Brain pericyte (primary cell): ENCODE measurements at places on chromosomes 1 and 21.

- no peak for DNase-seq
Observed at GRCh38 chr1:224866940-224867339, 62.5 kb upstream of the DNAH14 start.

DNA sequence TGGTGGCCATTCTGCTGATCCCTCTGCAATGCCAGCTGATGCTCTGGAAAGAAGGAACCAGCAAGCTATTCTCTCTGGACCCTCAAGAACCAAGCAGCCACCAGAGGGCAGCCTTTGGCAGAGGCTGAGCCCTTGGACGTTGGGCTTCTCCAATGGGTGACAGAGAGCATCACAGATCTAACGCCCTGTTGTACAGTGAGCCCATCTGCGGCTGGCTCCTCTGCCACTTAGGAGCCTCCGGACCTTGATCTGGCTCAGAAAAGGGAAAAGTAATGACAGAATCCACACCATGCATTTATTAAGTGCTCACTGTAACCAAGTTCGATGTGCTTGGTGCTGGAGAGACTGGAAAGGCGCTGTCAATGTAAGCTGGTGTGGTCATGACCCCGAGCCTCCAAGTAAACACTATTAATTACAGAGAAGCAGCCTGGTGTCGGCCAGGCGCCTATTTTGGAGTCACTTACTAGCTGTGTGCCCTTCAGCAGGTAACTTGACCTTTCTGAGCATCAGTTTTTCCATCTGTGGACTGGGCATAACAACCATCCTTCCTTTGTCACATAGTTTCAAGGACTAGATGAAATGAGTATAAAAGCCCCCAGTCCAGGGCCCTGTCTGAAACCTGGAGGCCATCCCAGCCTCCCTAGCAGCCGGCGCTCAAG is 34.9 kb downstream of the ECE1 start:
- DNase-seq: no peak

- peak; percentile 63 for DNase-seq
Observed at GRCh38 chr1:16984717-16985116, 4.3 kb upstream of the MFAP2 start.

DNA sequence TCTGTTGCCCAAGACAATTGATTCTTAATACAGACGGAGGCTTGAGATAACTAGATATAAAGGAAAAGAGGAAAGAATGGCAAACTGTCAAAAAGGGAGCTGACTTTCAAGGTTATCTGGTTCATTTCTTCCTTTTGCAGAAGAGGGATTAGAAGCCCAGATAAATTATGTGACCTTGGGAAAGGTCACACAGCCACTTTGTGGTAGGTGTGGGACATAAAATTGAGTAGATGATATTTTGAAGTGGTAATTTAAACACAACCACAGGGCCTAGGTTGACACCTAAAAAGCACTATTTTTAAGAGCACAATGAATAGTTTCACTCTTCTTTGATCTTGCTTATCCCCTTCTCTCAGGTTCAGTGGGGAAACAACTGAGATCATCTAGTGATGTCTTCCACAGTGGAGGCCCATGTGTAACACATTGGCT is 16.9 kb upstream of the KIAA0040 start:
- no peak for DNase-seq

- peak; percentile 64 for DNase-seq
Observed at GRCh38 chr1:68111519-68112436, 61.4 kb upstream of the DIRAS3 start.

- no peak for DNase-seq
Observed at GRCh38 chr21:25878344-25878743, 143.6 kb downstream of the GABPA start.

DNA sequence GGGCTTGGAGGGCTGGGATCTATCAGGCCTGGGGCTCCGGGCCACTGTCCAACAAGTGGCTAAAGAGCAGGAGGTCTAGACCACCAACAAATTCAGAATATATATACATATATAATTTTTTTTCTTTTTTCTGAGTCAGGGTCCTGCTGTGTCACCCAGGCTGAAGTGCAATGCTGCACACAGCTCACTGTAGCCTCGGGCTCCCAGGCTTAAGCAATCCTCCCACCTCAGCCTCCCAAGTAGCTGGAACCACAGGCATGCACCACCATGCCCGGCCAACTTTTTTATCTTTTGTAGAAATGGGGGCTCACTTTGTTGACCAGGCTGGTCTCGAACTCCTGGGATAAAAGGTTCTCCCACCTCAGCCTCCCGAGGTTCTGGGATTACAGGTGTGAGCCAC is 6.8 kb upstream of the LAPTM5 start:
- no peak for DNase-seq

GRCh38 chr1:114355240-114355639 is 155.8 kb downstream of the TRIM33 start:
- DNase-seq: no peak

- no peak for DNase-seq
Observed at GRCh38 chr1:157147906-157148700, 9.9 kb upstream of the ETV3 start.

DNA sequence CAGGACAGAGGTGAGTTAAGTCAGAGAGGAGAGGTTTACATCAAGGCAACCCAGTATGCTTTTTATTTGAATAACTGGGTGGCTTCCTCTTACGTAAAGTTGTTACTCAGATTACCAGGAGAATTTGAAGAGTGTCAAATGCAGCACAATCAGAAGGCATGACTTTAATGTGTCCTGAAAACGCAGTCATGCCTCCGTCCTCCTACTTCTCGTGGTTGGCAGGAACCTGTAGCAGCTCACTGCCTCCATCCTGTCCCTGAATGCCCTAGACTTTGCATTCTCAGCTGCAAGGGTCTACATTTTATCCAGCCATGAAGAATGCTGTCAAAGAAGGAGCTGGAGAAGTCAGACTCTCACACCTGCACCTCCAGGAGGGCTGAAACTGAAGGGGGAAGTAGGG is 66.7 kb downstream of the MIS18A start:
- no peak for DNase-seq

- DNase-seq: no peak
Observed at GRCh38 chr1:99110140-99111041, 105.7 kb upstream of the PLPPR5 start.

DNA sequence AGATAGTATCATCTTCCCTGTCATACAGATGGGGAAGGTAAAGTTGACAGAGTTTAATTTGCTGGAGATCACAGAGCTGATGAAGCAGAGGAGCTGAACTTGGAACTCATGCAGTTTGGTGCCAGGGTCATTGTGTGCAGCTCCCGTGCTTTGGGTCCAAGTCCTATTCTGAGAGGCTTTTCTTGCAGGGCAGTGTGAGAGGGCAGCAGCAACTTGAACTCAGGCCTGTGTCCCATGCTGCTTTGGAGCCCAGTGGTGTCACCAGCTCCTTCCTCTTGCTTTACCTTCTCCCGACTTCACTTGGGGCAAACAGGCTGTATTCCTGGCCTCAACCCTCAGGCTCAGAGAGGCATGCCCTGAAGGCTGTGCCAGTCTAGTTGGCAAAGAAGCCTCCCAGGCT is 24.7 kb downstream of the INAVA start:
- DNase-seq: no peak

DNA sequence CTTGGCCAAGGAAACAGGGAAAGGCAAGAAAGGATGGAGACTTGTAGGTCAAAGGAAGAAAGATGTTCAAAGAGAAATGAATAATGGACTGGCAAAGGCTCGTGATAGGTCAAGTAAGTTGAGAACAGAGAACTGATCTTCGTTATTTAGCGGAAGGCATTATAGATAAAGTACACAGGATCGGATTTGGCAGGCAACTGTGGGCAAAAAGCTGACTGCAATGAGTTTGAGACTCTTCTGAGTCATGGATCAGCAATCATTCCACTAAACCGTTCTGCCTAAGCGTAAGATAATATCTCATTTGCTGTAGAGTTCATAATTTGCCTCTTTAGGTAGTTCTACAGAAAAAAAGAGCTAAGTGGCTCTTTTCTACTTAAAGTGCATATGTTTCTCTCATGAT is 34.1 kb downstream of the KRTAP21-3 start:
- DNase-seq: no peak

GRCh38 chr1:98921817-98922216 is 82.8 kb downstream of the PLPPR5 start:
- DNase-seq: no peak

- DNase-seq: no peak
Observed at GRCh38 chr1:46342084-46342656, 1.6 kb downstream of the NSUN4 start.

DNA sequence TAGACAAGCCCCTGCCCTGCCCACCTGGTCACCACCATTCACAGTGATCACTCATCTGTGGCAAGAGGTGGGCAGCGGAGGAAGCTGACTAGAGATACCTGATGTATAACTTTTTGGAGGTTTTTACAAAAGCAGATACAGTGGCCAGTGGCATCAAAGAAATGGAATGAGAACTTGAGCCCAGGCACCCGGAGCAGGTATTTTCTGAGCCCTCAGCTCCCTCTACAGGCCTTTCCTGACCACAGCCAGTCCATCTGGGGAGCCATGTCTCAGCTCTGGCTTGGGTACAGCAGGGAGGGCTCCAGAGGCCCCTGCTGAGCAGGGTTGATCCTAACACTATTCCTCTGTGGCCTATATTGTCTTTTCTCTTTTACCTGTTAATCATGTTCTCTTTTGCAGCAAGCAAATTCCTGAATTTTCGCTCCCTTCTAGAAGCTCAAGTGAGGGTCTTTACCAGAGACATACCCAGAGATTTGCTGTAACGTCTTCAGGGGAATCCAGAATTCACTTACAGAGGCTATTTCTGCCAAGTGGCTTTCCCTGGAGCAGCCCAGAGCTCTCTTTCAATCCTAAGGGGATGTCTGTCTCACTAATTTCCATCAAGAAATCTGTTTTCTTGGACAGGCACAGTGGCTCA is 27.3 kb downstream of the GPR157 start:
- DNase-seq: no peak

DNA sequence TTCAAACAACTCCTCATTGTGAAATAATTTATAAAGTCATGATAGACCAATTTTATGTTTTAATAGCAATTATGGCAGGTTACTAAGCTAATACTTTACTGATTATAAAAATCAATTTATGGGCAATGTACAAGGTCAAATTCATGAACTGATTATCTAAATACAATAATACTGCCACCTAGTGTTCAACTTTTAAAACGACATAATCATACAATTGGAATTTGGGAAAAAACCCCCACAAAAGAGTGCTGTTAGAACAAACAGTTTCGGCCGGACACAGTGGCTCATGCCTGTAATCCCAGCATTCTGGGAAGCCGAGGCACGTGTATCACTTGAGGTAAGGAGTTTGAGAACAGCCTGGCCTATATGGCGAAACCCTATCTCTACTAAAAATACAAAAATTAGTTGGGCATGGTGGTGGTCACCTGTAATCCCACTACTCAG is 14.0 kb downstream of the GTF2B start:
- DNase-seq: no peak

GRCh38 chr1:36602184-36602583 is 119.5 kb upstream of the CSF3R start:
- no peak for DNase-seq

GRCh38 chr1:154624746-154625643 is 17.0 kb upstream of the ADAR start:
- DNase-seq: no peak

DNA sequence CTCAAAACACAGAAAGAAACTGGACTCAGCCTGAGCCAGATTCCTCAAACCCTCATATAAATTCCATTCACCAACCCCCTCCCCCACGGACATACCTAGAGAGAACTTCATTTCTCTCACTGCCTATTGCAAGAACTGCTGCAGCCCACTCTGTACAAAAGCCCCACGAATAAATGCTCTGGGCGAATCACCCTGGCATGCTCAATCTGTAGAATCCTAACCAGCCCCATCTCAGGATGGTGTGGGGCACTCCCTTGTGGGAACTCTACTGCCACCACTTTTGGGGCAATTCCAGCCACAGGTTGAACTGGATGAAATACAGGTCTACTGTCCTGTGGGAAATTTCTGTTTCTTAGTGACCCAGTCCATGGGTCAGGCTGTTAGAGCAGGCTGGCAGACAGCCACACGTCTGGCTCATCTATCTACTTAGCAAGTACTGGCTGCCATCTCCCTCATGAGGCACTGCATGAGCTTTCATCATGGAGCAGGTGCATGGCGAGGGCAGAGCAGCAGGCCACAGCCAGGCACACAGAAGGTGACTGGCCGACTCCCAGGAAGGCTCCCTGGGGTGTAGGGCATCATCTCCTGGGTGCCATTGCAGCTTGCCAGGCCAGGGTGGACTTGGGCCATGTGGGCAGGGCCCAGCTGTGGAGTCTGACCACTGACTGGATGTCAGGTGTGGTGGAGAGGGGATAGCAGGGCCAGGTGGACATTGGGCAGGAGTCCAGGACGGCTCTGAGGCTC is 1.6 kb upstream of the C1orf35 start:
- no peak for DNase-seq

- no peak for DNase-seq
Observed at GRCh38 chr1:166489356-166489669, 322.5 kb upstream of the FAM78B start.

GRCh38 chr1:170620164-170620563 is 43.8 kb upstream of the PRRX1 start:
- no peak for DNase-seq

- no peak for DNase-seq
Observed at GRCh38 chr1:36802018-36802417, 232.3 kb downstream of the GRIK3 start.

GRCh38 chr1:194534784-194535183 is 1348.4 kb upstream of the B3GALT2 start:
- DNase-seq: no peak

- DNase-seq: no peak
Observed at GRCh38 chr1:156164125-156164831, 10.9 kb downstream of the SEMA4A start.

DNA sequence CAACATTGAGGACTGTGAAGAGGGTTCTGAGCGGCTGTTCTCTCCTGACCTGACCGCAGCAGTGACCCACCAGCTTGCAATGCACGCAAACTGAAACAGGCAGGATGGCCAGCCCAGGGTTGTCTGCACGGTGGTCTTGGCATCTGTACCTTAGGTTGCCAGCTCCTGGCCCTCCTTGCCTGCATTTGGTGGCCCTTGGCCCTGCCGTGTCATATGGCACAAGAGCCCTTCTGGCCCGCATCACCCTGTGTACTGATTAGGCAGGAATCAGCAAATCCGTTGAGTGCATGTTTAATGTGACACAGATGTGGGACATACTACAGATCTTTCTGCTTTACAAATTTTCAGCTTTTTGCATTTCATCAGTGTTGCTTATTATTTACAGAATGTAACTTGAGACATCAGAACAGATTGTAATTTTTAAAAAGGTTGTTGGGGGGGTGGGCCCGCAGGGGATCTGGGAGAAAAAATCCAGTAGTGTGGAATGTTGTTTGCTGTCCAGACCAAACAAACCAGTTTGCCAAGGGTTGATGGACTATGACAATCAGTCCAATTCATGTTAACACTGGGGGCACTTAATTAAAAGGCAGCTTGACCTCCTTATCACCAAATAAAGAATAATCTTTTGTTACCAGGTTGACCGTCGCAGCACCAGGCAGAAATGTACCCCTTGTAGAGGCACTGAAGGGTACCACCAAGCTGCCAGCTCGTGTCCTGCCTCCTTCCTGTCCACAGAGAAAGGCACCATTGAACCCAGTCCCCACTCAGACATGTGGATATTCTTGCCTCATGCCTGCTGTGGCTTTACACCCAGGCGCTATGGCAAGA is 132.6 kb downstream of the DHRS3 start:
- DNase-seq: no peak

- no peak for DNase-seq
Observed at GRCh38 chr1:96978444-96978843, 256.9 kb downstream of the PTBP2 start.
